ENCODE measurements at places on chromosomes 6 and 20.

DNA sequence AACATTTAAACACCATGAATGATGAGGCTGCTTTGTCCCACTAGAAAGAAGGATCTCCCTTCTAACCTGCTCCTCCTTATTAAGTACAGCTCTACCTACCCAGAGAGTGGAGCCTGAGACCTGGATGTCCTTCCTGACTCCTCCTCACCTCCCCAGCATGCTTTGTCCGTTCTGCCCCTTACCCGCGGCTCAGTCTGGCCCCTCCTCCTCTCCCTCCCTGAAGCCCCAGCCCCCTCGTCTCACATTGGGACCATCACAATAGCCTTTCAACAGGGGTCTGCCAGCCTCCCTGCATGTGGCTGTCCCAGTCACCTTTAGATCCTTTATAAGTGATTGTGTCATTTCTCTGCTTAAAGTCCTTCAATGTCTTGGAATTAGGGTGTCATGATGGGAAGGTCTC is 72.5 kb downstream of the DZANK1 start:
- DNase-seq, result no peak

GRCh38 chr6:87756858-87757257 is 54.8 kb upstream of the AKIRIN2 start:
- DNase-seq, result no peak

- DNase-seq, result no peak
These were observed 725 bp downstream of the OSER1 start for GRCh38 chr20:44209686-44210405.

GRCh38 chr6:79894939-79895338 is 52.4 kb downstream of the ELOVL4 start:
- no peak for DNase-seq

DNA sequence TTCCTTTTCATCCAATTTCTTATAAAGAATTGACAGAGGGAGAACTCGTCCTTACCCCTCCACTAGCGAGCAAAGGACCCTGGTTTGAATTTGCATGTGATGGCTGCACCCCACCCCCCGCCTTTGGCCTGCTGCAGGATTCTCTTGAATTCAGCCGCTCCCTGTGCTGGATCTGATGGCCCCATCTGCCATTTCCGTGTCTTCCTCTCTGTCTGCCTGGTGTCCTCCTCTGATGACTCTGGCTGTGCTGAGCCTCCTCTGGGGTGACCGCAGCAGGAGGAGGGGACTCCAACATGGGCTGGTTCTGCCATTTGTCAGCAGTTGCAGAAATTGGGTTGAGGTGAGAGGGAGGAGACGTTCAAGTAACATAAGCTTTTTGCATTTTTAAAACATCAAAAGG is 188.8 kb downstream of the DLL1 start:
- no peak for DNase-seq

DNA sequence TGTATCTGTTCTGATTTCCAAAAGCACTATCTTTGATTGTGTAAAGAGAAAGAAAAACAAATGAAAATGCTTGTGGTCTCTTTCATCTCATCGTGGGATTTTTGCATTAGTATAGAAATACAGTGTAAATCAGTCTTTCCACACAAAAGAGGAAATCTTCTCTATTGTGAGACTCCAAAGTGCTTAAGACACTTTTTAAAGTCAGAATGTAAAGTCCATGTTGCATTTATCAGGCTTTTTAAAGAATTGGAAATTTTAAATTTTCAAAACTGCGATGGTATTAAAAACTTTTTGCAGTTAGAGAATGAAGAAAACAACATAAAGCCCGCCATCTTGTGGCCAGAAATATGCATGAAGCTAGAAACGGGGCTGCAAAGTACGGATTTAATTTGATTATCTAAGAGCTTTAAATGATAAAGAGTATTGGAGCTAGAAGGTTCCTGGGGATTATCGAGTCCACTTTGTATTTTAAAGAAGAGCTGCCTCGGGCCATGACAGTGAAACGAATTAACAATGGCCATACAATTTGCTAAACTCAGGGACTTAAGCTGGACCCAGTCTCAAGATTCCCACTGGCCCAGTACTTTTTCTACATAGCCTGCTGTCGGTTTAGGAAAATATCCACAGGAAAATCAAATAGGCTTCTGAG is 339.6 kb downstream of the ARHGAP18 start:
- peak; percentile 18 for DNase-seq

DNA sequence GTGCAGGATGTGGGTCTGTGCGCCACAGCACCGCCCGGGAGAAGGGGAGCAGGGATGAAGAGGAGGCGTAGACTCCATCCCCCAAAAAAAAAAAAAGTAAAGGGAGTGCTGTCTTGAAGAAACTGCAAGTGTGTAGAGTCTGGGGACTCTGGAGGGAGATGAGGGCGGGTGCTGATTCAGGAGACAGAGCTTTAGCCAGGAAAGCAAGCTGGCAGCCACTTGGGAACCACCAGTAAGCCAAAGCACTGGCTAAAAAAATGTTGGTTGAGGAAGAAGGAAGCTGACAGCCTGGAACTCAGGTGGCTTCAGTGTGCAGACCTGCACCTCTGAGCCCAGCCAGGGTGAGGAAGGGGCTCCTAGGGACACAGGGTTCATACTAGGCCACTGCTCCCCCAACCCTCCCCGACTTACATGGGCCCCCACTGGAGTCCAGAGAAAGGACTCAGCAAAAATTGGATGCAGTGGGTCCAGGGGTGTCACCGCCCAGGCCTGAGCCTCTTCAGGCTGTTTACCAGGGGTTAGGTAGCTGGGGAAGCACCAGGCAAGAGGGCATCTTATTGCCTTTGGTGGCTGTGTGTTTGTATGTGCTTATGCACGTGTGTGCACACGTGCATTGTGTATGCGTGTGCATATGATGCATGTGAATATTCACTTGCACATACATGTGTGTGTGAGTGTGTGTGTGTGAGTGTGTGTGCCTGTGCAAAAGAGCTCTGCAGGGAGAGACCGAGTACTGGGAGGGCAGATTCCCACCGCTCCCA is 153.5 kb upstream of the MLN start:
- DNase-seq, result no peak

All from urothelium cell line (cell line).